PC-9 (cell line): ENCODE measurements at places on chromosomes 2 and 18. TPM values are rescaled to one million over a fixed set of nuclear protein-coding genes. Genes with fewer than 3 reads are reported as not detected.

DNA sequence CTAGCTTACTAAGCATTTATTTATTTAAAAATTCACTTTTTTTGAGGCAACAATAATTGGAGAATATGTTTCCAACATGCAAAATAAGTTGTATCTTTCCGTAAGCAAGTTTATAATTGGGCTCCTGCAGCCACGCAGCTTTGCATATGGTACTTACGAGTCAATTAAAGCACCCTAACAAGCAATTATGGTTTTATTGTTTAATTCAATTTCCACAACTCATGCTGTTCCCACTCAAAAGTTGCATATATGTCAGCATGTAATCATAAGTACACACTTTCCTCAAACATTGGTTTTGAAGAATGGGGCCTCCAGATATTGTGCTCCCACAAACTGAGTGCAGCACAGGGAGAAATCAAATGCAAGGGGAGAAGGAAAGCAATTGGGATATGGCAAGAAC, 585.1 kb upstream of the HNMT start:
- no peaks in the 10 kb centered on the region for H3K4me1 ChIP-seq
- no peaks in the 10 kb centered on the region for H3K27me3 ChIP-seq
- H3K4me3 ChIP-seq, result no peak overlapping the region
- H3K27ac ChIP-seq, result no peak overlapping the region

DNA sequence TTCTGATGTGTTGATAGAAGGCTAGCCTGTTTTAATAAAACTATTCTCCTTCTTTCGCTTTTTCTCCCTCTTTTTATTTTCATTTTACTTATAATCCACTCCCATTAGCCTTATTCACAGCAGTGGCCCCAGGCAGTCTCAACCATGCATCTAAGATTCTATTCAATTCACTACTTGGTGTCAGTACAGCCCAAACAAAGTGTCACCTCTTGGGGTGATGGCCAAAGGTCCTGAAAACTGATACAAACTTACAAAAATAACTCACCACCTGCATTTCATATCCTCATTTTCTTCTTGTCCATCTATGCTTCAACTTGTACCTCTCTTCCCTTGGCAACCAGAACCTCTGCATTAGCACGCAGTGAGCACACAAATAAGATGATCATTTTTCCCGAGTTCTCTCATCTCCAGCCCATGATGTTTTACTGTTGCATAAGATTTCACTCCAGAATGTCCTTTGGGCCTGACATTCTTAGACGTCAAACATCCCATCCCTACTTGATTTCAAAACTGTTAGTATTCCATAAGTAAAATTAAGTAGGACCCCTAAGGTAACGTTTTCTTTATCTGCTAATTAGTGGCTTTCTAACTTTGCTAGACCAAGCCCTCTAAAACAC, 559.3 kb upstream of the TNP1 start:
- H3K36me3 ChIP-seq, result no peaks in the 10 kb centered on the region
- no peaks in the 10 kb centered on the region for H3K27me3 ChIP-seq
- DNase-seq, result no peak
- H3K4me3 ChIP-seq, result no peak overlapping the region
- no peaks in the 10 kb centered on the region for H3K4me1 ChIP-seq

GRCh38 chr2:225998653-225999052, 599.1 kb downstream of the NYAP2 start:
- no peak overlapping the region for H3K27ac ChIP-seq
- no peak for DNase-seq
- H3K36me3 ChIP-seq, result no peaks in the 10 kb centered on the region
- H3K4me1 ChIP-seq, result peaks cover 9% of the 10 kb centered on the region
- H3K27me3 ChIP-seq, result no peaks in the 10 kb centered on the region

- no peak overlapping the region for H3K4me3 ChIP-seq
- H3K4me1 ChIP-seq, result no peaks in the 10 kb centered on the region
- no peak for DNase-seq
- no peaks in the 10 kb centered on the region for H3K27me3 ChIP-seq
Measured at GRCh38 chr2:118146315-118147283, 58.3 kb downstream of the INSIG2 start.

DNA sequence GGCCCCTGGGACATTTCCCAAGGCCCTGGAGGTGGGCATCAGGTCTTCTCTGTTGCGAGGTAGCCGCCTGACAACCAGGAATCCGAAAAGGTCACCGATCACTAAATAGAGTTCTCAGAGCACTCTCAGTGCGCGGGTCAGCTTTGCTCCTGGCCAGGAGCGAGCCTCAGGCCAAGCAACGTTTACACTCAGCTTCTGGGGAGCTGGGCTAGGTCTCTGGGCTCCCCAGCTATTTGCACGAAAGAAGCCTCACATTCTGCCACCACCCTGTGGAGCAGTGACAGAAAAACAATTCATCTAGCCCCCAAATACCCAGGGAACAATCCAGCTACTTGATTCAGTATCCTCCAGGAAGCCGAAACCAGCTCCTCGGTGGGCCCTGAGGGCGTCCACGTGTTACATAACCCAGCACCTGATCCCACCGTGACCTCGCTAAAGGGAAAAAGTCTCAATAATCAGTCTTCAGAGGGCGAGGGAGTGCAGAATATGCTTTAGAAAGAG, 3.3 kb downstream of the SH3BP4 start:
- no peaks in the 10 kb centered on the region for H3K27me3 ChIP-seq
- no peak for DNase-seq
- peaks cover 72% of the 10 kb centered on the region for H3K4me1 ChIP-seq
- no peak overlapping the region for H3K27ac ChIP-seq
- H3K36me3 ChIP-seq, result peaks cover 15% of the 10 kb centered on the region

DNA sequence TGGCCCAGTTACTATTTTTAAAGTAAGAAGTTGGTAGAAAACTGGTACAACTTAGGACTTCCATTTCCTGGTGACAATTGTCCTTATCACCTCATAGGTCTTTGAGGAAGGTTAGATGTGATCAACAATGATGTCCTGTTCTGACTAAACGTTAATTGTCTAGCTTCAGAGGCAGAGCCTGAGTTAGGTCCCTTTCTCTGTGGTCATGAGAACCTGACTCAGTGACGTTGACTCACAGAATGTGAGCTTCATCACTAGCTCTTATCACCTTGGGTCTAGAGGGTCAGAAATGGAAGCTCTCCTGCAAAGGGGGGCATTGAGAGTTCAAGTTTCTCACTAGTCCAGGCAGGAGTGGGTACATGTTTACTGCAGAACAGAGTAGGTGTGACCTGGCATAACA, 60.6 kb upstream of the ATP8B1 start:
- no peaks in the 10 kb centered on the region for H3K36me3 ChIP-seq
- no peak overlapping the region for H3K27ac ChIP-seq
- H3K27me3 ChIP-seq, result no peaks in the 10 kb centered on the region
- DNase-seq, result no peak
- H3K4me3 ChIP-seq, result no peak overlapping the region
- no peaks in the 10 kb centered on the region for H3K4me1 ChIP-seq

DNA sequence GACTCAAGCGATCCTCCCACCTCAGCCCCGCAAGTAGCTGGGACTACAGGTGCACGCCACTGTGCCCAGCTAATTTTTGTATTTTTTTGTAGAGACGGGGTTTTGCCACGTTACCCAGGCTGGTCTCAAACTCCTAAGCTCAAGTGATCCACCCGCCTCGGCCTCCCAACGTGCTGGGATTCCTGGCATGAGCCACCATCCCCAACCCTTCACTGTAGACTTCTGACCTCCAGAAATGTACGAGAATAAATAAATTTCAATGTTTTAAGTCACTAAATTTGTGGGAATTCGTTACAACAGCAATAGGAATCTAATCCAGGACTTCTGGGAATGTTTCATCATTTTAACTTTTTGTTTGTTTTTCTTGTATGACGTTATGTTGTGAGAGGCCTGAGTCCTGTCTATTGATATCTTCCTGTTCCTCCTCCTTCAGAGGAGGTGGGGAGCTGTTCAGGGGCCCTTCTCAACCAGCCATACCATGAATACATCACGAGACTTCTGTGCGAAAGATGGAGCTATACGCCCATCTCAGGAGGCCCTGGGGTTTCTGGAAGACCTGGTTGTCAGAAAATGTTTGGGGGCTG, 40.0 kb downstream of the TEX44 start:
- no peaks in the 10 kb centered on the region for H3K27me3 ChIP-seq
- no peak for DNase-seq

Gene SERPINB4
- total RNA-seq, result not detected in 2 replicates

Gene UGT1A4
- 73.6 and 93.0 TPM in 2 replicates for total RNA-seq

GRCh38 chr2:120859128-120859527, 123.5 kb downstream of the GLI2 start:
- H3K36me3 ChIP-seq, result no peaks in the 10 kb centered on the region
- no peak overlapping the region for H3K4me3 ChIP-seq
- peaks cover 9% of the 10 kb centered on the region; the same call in 1 of the 2 replicates for H3K4me1 ChIP-seq
- no peaks in the 10 kb centered on the region for H3K27me3 ChIP-seq
- H3K27ac ChIP-seq, result no peak overlapping the region

DNA sequence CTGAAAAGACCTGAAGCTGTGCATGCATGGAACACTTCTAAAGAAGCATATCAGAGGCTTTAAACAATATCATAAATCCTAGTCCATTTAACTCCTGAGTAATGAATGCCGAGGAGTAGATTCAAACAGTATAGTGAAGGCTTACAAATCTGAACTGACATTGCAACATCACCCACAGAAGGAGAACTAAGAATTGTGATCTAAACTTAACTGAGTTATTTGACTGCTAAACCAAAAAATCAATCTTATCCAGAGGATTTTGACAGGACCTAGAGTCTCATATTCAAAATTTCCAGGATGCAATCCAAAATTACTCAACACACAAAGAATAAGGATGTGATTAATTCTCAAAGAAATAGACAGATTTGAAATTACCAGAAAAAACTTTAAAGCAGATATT, 181.0 kb downstream of the SLC39A10 start:
- DNase-seq, result no peak
- H3K4me1 ChIP-seq, result no peaks in the 10 kb centered on the region
- no peaks in the 10 kb centered on the region for H3K27me3 ChIP-seq
- no peak overlapping the region for H3K4me3 ChIP-seq
- H3K36me3 ChIP-seq, result no peaks in the 10 kb centered on the region

Gene RAB17
- total RNA-seq, result 86.3 and 88.1 TPM in 2 replicates

Gene ITGA4
- 0.15 and 0.35 TPM in 2 replicates for total RNA-seq
